ENCODE measurements at places on chromosomes 1 and 21. TPM values are rescaled to one million over a fixed set of nuclear protein-coding genes. Genes with fewer than 3 reads are reported as not detected.

S1PR1 gene
- total RNA-seq = 2.8 TPM

WDR64 gene
- total RNA-seq = not detected

ACP6 gene
- 22.7 TPM for total RNA-seq

DNASE2B gene
- total RNA-seq = not detected

SPOCD1 gene
- total RNA-seq = 6.2 TPM

SPATA17 gene
- 0.30 TPM for total RNA-seq

LEMD1 gene
- 2.1 TPM for total RNA-seq

AXDND1 gene
- total RNA-seq = not detected

TAS1R1 gene
- total RNA-seq = not detected

Measured in hair follicular keratinocyte (primary cell).